ENCODE measurements at places on chromosomes 4 and X. TPM values are rescaled to one million over a fixed set of nuclear protein-coding genes. Genes with fewer than 3 reads are reported as not detected.

SATL1 gene
- total RNA-seq = not detected

GRID2 gene
- total RNA-seq = not detected

PRMT9 gene
- total RNA-seq = 8.4 TPM

NUP54 gene
- total RNA-seq = 30.9 TPM

DNA sequence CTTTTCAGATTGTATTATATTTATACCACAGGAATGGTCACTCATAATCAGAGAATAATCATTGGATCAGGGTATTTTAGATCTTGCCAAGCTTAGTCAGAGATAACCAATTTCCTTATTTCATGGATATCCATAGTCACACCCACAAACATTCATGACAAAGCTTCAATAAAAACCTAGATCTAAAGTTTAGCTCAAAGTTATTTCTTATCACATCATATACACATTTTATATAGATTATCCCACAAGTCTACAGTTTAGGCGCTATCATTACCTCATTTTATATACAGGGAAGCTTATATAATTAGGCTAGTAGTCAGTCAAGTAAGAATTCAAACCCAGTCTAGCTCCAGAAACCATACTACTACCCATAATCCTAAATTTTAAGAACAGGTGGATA is 82.3 kb downstream of the SLC10A7 start:
- DNase-seq = no peak

GRCh38 chr4:53899586-53900270 is 164.7 kb downstream of the CHIC2 start:
- DNase-seq = no peak

- no peak for DNase-seq
These were observed 83.1 kb downstream of the TEX13C start for GRCh38 chrX:125402807-125403206.

DNA sequence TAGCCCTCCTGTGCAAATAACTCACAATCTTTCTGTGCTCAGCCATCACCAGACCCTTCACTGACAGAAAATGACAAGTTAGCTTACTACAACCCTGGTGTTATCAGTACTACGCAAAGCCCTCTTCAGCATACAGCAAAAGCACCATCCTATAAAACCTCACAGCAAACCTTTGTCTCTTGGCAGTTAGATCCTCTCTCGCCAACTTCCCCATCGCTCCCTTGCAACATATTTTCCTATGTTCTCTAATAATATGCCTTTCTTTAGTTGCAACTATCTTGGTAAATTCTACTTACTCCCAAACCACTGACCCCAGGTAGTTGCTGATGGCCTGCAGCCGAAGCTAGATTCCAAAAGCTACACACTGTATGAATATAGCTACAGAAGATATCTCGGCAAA is 856.9 kb upstream of the FRG1 start:
- DNase-seq = no peak

DNA sequence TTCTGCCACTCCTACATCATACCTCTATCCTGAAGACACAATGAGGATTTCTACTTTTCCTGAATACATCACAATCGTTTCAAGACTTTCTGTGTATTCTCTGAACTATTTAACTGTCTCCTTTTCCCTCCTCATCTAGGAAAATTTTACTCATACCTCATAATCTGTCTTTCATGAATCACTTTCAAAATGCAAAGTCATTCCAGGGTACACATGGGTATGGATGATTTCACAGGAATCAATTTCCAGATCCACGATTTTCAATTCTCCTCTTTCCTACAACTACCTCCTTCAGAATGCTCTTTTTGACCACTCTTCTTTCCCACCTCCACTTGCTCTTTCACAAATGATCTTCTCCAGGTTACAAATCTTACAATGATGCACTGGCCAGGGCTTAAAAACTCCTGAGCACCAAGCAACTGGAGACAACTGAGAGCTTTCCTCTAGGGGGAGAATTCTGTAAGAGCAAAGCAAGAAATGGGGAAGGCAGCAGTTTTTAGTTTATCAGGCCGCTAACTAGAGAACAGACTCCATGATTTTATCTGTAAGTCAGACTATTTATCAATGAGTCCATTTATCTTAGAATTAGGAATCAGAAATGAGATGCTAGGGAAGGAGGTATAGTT is 116.4 kb downstream of the PPP3CA start:
- no peak for DNase-seq

DNA sequence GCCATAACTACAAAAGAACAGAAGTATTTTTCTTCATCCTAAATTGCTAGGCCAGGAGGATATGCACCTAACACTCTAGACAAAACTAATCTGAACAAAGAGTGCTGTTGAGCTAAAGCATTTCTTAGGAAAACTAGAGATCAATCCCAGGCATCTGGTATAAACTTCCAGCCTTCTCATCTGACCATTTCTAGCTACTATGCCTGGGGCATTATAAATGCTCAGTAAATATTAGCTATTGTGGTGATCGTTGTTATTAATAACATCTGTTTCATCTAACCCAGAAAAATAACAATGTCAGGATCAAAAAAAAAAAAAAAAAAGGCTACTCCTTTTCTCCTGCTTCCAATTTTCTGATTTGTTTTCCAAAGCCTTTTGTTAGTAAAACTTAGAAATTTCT is 7.7 kb upstream of the SLC10A6 start:
- DNase-seq = no peak

- DNase-seq = peak; percentile 86
These were observed 265.3 kb downstream of the RCHY1 start for GRCh38 chr4:75248770-75249407.

DNA sequence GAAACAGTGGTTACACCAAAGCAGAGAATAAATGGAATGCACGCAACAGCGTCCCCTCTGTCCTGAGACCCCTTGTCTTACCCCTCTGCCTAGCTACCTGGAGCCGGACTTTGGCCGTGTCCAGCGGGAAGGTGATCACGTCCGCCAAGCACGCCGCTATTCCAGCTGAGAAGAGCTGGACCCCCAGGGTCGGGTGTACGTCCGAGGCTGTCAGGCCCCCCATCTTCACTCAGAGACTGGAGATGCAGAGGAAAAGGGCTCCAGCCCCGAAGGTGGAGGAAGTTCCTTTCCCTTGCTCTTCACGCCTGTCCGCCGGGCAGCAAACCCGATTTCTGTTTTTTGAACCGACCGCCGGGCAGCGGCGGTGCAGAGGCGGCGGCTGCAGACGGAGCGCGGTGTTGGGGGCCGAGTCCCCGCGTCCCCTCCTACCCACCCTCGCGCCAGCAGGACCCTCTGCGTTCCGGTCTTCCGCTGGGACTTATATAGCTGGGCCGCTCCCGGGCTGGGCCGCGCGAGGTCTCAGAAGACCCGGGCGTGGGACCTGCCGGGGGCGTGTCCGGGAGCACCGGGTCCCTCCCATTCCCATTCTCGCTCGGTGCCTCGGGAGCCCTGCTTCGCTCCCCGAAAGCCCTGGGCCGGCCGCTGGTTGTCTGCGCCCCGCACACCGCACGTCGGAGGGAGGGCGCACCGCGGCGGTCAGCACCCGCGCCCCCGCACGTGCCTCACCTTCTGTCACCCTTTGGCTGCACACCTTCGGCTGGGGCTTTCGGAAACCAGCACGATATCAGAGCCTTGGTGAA is at the start of gene UCP1:
Gene UCP1, minus strand, starts transcription at position 455 of the 800 bp plus-strand sequence. Its CDS starts 232 bp downstream, at position 223.
- no peak for DNase-seq

DNA sequence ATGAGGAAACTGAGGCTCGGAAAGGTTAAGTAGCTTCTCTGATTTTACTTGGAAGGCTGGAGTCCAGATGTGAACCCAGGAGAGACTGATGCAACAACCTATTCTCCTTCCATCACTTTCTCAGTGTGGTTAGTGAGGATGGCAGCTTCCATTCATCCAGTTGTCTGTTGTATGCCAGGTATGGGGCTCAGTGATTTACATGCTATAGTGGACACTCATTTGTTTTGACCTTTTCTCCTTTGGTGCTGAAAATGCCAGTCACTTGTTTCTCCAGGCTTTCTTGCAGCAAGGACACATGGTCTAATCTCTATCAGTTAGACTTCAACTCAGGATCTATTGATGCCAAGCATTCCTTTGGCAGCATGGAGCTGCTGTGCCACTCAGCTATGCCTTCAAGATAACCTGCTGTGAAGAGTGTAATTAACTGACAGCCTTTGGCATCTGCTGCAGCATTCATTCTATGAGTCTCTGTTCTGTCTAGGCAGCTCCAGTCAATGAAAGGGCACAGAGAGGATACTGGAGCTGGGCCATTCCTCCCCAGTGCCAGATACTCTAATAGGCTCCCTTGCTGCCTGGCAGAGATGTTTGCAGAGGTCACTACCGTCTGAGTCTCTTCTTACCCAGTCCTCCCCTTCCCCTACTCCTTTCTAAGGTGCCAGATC is 11.0 kb upstream of the CWH43 start:
- no peak for DNase-seq

DNA sequence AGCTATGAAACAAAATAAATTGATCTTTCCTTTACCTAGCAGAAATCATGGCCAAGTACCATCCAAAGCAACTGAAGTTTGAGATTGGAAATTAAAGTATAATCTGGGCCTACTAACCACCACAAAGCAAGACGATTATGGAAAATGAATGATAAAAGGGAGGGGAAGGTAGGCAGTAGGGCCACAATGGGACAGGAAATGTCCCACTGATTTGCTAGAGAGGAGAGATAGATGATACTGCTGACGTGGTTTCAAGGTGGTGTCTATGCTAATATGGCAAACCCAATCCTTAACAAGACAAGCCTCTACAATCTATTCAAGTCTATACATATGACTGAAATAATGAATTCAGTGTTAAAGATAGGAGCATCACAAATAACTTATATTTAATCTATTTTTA is 6.1 kb downstream of the TMPRSS11F start:
- no peak for DNase-seq

DNA sequence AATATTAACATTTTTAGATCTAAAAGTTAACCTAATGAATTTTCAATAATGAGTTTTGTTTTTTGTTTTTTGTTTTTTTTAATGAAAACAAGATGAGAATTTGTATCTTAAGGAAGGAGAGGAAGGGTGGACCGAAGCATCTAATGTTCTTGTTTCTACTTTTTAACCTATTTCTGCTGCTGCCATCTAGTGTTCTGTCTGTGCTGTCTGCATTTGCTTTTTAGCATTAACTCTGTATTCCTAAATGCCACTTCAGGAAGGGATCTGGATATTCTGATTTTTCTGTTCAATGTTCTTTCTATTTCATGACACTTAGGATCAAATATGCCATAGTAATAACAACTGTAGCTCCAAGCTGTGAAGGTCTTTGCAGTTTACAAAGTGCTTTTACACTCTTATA is 161.7 kb downstream of the BRWD3 start:
- no peak for DNase-seq

DNA sequence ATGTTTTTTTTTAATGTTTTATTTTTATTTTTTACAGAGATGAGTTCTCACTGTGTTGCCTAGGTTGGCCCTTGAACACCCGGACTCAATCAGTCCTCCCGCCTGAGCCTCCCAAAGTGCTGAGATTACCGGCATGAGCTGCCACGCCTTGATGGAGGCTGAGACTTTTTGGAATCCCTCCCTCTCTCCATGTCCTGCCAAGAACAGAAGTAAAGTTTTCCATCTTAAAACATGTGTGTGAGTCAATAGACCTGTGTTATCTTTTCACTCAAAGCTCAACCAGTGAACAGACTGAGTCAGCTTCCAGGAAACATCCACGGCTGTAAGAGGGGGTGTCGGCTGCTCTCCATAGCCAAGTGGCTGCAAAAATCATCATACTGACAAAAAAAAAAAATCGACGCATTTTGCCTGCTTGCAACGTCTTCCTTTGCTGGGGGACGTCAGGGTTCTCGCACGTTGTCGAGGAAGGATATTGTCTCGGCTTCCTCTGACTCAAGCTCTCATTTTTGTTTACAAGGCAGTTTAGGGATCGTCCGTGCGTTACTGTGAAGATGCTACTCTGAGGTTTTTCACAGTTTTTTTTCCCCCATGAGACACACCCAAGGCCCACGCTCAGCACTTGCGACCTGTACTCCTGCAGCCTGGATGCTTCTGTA is 10.0 kb upstream of the ASMTL start:
- no peak for DNase-seq

DNA sequence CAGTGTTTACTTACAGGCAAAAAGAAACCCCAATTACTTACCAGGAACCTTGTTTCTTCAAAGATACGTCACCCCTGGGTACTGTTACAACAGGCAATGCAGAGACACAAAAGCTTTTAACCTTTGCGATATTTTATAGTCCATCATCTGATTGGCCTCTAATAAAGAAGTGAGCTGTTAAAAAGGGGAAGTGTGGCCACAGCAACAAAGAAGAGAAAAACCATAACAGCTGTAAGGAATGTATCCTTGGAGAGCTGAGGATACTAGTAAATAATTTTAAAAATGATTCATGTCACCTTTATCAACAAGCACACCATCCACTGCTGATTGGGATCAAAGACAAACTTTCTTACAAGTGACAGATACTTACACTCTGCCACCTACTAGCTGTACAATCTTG is 14.1 kb downstream of the GABRA4 start:
- no peak for DNase-seq

DNA sequence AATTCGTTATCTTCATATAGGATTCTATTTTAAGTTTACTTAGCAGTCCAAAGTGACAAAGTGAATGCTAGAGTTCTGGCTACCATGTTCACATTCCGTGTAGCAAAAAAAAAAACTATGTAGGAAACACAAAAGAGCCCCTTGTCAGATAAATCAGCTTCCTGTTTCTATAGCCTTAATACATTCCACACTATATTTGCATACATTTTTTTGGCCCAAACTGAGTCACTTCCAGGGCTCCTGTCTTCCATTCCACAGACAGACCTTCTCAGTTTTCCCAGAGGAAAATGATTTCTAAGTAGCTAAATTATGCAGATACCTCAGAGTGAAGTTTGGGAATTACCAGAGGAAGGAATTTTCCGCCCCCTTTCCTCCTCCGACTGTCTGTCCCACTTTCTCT is 841.9 kb upstream of the HS3ST1 start:
- no peak for DNase-seq

DNA sequence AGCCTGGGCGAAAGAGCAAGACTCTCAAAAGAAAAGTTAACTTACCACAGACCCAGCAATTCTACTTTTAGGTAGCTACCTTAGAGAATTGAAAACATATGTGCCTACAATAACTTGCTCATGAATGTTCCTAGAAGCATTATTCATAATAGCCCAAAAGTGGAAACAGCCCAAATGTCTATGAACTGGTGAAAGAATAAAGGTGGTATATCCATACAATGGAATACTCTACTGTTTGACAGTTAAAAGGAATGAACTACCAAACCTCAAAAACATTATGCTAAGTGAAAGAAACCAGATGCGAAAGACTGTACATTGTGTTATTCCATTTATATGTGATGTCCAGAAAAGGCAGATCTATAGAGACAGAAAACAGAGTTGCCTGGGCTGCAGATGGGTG is 131.4 kb downstream of the UCHL1 start:
- no peak for DNase-seq
